ENCODE measurements at places on chromosomes 16 and 17.

GRCh38 chr16:3118204-3118790 is 5.9 kb downstream of the ZNF205 start:
- DNase-seq: no peak

- peak; percentile 73 for DNase-seq
These were observed 4.5 kb downstream of the ARHGAP27 start for GRCh38 chr17:45428050-45428617.

DNA sequence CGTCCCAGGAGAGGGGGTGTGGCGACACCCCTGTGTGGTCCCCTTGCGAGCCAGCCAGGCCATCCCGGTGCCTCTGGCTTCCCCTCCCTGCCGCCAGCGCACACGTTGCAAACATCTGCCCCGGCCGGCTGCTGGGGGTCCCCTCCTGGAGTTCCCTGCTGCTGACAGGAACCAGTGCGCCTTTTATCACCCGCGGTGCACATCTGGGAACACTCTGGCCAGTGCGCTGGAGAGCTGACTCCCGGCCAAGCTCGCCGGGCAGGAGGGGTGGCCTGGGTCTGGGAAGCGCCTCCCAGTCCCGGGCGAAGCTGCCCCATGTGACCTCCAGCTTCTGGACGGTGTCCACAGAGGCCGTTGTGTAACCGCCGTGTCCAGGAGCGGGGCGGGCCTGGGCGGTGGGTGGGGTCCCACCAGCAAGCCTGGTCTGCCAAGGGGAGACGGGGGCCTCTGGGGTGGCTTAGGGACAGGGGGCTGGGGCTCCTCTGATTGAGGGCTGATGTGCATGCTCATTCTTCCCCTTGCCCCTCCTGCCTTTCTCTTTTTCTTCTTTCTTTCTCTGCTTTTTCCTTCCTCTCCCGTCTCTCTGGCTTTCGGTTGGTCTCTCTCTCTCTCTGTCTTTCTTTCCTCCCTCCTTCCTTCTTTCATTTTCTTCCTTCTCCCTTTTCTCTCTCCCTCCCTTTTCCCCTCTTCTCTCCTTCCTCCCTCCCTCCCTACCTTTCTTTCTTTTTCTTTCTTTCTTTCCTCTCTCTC is 25.2 kb upstream of the CIBAR2 start:
- no peak for DNase-seq

DNA sequence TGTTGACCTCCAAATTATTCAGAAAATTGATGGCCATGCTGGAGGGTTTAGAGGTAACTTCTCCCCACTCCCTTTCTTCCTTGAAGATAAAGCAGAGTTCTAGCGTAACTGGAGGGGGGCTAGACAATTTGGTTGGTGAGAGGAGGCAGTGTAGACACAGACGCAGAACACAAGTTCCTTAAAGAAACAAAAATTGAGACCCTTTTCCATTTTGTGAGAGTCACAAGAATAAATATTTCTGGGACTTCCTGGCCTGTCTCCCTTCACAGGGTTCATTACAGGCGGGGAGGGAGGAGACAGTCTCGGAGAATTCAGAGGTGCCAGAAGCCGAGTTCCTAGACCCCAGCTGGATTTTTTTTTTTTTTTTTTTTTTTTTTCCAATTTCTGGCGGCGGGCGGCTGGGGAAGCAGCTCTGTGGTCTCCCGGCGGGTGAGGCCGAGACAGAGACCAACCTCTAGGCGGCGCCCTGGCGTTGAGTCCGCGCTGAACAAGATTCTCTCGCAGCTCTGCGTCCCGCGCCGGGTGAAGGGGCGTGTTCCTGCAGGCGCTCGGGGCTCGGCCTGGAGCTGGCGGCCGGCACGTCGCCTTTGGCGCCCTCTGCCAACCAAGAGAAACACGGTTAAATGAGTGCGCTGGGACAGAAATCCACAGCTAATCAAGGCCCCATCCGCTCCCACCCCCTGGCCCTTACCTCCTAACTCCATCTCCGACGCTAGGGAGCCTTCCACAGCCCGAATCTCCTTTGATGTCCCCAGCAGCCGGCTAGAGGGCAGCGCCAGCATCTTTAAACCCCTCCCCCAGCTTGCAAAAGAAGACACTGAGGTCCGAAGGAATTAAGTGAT is 10.2 kb upstream of the HOXB9 start:
- DNase-seq: no peak

DNA sequence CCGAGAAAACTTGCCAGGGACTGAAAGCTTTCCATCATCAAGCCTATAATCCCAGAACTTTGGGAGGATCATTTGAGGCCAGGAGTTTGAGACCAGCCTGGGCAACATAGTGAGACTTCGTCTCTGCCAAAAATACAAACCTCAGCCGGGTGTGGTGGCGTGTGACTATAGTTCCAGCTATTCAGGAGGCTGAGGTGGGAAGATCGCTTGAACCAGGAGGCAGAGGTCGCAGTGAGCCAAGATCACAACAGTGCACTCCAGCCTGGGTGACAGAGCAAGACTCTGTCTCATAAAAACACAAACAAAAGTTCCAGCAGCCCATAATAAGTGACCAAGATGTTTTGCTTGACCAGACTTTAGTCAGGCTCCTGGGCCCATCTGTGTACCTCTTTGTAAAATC is 1.9 kb downstream of the MEAK7 start:
- DNase-seq: no peak

GRCh38 chr17:74682028-74682427 is 30.7 kb downstream of the CD300LF start:
- DNase-seq: no peak

DNA sequence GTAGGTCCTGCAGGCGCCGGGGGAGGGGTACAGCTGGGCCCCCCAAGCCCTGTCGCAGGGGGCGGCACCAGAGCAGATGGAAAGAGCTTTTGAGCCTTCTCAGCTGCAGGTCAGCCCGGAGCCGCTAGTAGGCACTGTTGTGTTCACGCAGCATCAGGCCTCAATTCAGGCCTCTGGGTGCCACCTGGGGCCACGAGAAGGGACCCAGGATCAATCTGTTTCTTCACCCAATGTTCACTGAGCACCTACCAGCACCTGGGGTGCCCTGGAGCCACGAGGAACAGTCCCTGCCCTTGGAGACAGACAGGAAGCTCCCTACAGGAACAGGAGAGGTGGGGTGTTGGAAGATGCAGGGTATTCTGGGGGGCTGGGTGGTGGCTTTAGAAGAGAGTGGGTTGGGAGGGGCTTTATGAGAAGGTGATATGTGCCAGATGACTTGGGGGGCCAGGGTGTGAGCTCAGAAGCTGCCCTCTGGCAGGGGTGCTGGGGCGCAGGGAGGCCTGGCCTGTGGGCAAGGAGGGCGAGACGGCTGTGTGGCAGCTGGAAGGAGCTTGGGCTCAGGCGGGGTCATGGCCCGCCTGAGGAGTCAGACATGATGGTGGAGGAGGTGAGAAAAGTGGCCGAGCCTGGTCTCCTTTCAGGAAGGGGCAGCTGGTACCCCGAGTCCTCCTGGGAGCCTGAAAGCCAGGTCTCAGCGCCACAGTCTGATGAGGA is 121.9 kb upstream of the GSE1 start:
- no peak for DNase-seq

GRCh38 chr17:40086150-40087044 is 14.0 kb downstream of the NR1D1 start:
- DNase-seq: no peak

DNA sequence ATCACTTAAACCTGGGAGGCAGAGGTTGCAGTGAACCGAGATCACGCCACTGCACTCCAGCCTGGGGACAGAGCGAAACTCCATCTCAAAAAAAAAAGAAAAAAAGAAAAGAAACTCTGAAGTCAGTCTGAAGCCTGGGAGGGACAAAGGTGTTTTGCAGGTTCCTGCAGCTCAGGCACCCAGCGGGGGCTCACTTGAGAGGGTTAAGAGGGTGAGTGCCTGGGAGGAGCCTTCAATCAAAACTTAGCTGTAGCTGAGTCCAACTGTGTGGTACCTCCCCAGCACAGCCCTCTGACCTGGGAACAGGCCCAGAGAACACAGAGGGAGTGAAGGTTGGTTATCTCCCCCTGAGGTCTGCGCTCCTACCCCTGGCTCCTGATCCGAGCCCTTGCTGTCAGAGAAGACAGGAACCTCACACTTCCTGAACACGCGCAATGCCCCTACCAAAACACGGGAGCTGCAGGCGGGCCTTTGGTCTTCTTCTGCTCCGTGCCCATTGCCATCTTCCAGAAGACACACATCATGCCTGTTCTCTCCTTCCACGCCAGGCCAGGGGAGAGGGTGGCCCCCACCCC is 20.4 kb upstream of the ZC3H18 start:
- no peak for DNase-seq

- no peak for DNase-seq
These were observed 11.3 kb upstream of the PABPN1L start for GRCh38 chr16:88877564-88878289.

- DNase-seq: no peak
These were observed 26.4 kb downstream of the NMT1 start for GRCh38 chr17:45087504-45087975.

Data from NCI-H187 (cell line).